ENCODE measurements at places on chromosomes 6 and 20. TPM values are rescaled to one million over a fixed set of nuclear protein-coding genes. Genes with fewer than 3 reads are reported as not detected.

GRCh38 chr6:140977403-140977802 lies 1155.3 kb upstream of the GJE1 start:
- no peak for DNase-seq

GRCh38 chr20:13034936-13035335 lies 26.2 kb downstream of the SPTLC3 start:
- no peak for DNase-seq

The CASS4 gene
- 0.14 TPM for total RNA-seq

The OPN5 gene
- total RNA-seq: not detected

GRCh38 chr6:38077488-38078030 lies 258.0 kb downstream of the ZFAND3 start:
- DNase-seq: no peak

GRCh38 chr6:170128811-170129681 lies 161.8 kb downstream of the DLL1 start:
- DNase-seq: no peak

- no peak for DNase-seq
These were observed 44.9 kb upstream of the CEP85L start for GRCh38 chr6:118696271-118696670.

DNA sequence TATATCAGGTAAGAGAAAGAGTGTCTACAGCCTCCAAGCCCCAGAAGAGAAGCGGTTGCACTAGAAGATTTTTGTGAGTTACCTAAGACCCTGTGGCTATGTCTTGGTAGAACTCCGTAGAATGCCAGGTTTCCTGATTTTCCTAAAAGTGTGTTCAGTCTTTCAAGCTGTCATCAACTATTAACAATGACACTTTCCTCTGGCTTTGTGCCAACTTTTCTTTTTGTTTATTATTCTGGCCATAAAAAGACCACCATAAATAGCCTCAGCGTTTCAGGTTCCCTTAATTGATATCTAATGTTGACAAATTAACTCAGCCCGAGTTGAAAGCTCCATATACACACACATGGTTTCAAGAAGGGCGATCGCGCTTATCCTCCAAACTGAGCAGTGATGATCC lies 1.2 kb downstream of the PAK5 start:
- DNase-seq: no peak

GRCh38 chr20:15902493-15902892 lies 670.8 kb downstream of the KIF16B start:
- DNase-seq: peak; percentile 3

DNA sequence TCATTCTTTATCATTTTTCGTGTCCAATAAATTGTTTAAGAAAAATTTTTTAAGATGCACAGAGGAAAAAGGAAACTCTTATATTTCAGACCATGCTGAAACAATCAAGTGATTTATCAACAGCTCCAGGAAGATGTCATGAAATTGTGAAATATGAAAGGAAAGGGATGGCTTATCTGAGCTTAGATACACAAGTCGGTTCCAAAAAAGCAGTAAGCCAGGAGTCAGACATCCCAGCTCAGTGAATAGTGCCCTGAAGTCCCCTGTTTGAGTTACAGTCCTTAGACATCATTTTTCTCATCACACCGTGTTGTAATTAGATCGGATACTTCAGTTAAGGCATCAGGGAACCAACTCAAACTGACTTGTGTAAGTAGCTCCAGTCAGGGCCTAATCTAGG lies 91.0 kb upstream of the SSTR4 start:
- no peak for DNase-seq

GRCh38 chr20:56765172-56766073 lies 136.3 kb downstream of the TFAP2C start:
- peak; percentile 29 for DNase-seq

DNA sequence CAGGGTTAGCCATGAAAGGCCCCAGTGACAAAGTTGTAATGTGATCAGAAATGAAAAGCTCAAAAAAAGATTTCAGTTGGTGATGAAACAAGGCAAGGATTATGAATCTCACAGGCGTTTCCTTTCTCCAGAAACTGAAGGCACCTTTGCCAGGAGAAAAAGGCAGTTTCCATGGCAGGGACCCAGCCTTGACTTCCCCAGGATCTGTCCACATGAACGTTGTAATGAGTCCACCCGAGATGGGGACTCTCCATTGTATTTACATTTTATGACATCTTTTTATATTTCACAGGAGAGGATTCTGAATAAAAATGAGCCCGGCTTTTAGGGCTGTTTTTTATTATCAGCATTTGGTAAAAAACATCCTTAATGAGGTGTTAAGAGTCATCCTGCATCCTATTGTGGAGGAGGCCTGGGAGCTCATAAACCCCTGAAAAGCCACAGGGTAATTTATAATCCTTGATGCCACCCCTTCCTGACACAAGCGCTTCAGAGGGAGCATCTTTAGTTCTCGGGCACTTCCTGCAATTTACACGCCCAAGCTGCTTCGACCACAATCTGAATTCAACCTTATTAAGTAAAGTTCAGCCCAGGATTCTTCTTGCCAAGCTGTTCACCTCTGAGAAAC lies 74.1 kb upstream of the SALL4 start:
- no peak for DNase-seq

The SLC22A7 gene
- total RNA-seq: 0.37 TPM

- no peak for DNase-seq
These were observed 96.4 kb downstream of the IRF4 start for GRCh38 chr6:487956-488355.

GRCh38 chr6:13590574-13591153 lies 16.3 kb downstream of the SIRT5 start:
- DNase-seq: no peak

The SAPCD1 gene
- total RNA-seq: 25.1 TPM

DNA sequence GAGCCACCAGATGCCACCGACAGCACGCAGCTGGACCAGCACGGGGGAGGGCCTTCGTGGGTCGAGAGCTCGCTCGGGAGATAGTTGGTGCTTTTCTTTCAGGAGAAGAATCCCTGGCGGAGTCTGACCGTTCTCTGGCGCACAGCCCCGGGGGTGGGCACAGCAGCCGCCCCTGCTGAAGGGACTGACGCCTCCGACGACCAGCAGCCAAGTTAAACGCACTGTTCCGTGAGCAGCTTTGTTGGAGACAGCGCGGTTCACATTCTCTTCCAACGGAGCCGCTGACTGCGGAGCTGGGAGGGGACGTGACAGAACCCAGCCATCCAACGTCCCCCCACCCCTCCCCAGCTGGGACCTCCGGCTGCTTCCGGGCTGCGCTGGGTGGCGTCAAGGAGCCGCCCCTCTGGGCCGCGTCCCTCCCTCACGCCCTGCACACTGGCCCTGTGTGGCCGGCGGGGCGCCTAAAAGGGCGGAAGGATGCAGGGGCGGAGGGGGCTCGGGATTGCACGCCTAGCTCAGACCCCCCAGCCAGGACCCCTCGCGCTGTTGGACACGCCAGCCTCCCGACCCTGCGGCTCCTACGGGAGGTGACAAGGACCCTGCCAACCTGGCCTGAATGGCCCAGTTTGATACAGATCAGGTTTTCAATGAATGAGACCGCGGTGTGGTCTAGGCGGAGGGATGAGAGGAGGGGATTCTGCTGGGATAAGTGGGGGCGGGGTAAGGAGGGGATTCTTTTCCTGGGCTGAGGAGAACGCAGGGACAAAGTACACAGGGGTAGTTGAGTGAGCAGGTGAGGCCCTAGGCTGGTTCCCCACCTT lies 36.4 kb upstream of the KHDC1 start:
- no peak for DNase-seq

The PAQR8 gene
- 10.7 TPM for total RNA-seq

- DNase-seq: no peak
These were observed 54.9 kb upstream of the SASH1 start for GRCh38 chr6:148287623-148288333.

DNA sequence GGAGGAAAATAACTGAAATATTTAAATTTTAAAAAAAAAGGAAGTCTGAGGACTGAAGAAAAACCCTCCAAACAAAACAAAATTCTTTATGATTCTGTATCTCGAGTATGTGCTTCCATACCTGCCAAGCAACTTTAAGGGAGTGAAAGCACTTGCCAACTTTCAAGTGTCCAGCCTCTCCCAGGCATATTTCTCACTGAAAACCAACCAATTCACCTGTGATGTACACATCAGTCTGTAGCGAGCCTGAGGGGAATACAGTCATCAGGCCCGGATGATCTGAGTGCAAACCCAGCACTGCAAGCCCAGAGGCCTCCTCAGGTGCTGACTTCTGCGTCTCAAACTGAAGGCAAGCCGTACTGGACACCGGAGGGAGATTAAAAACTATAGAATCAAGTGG lies 164.8 kb upstream of the NT5E start:
- DNase-seq: no peak

The SNAP25 gene
- total RNA-seq: 9.2 TPM

DNA sequence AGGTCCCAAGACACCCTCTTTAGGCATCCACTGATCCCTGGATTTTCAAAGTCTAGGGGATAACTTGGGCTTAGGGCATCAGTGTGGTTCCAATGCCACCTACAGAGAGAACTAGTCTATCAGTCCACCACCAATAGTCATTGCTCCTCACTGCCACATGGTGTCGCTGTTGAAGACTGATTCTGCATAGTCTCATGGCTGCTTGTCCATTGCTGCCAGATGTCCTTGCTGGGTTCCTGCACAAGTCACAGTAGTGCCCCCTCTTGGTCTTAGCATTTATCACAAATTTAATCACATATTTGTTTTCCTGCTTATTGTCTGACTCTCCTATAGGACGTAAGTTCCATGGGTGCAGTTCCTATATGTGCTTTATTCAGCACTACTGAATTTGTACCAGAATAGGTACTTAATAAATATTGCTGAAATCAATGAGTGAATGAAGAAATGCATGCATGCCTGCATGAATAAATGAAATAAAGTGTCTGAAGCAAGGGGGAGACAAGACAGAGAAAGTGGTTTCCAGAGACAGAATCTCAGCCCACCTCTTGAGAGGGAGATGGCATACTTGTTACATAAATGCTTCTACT lies 45.9 kb upstream of the RALY start:
- peak; percentile 62 for DNase-seq

The MICB gene
- total RNA-seq: not detected

GRCh38 chr6:147738516-147739162 lies 230.1 kb downstream of the SAMD5 start:
- DNase-seq: no peak

The PBOV1 gene
- total RNA-seq: not detected

- DNase-seq: peak; percentile 7
These were observed 296.6 kb downstream of the PHACTR1 start for GRCh38 chr6:13012977-13013680.

Data from neural crest cell (in vitro differentiated cells).